ENCODE measurements at places on chromosomes 7 and 10. TPM values are rescaled to one million over a fixed set of nuclear protein-coding genes. Genes with fewer than 3 reads are reported as not detected.

DNA sequence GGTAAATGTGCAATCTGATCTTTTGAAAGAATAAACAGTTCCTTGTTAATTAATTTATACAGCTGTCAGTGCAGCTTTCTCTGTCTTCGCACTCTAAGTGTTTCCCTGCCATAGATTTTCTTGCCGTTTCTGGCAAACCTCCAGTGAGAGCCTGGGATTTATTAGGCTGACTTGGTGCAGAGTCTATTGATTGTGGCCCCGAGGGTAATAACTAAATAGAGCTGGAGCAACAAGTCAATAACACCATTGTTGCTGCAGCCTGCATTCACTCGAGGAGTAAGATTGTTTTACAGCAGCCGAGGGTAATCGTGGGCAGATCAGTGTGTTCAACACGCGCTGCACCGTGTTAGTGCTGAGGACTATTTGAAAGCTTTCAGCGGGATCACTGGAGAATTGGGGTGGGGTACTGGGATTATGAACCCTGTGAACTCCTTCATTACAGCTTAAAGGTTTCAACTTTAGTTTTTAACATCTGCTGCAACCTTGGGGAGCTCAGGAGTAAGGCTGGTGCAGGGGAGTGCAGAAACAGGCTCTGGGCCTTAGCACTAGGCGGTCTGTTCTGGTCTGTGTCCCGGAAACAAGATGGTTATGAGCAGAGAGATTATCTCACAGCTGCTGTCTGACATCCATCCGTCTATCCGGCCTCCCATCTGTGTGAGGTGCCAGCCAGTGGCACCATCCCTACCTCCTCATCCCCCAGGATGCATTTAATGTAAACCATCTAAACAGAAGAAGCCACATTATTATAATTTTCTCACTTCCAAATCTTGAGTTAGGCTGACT is 174.0 kb upstream of the TCF7L2 start:
- no peak for DNase-seq

Gene TAS2R3
- total RNA-seq: 0.61 TPM

GRCh38 chr10:23543691-23544380 is 105.0 kb downstream of the OTUD1 start:
- DNase-seq: no peak

DNA sequence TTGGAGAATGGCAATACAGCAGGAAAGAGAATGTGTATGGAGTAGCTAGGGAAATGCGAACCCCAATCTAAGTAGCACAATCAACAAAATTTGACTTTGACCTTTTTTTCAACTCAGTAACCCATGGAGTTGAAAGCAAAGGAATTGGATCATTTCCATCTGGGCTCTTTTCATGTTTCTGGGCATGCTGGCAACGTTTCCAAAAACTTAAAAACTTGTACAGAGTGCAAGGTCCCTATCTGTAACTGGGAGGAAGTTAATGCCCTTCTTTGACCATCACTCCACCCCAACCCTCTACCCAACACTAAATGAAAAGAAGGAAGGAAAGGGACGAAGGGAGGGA is 1.3 kb upstream of the HIBADH start:
- no peak for DNase-seq

Gene TBXAS1
- 4.0 TPM for total RNA-seq

DNA sequence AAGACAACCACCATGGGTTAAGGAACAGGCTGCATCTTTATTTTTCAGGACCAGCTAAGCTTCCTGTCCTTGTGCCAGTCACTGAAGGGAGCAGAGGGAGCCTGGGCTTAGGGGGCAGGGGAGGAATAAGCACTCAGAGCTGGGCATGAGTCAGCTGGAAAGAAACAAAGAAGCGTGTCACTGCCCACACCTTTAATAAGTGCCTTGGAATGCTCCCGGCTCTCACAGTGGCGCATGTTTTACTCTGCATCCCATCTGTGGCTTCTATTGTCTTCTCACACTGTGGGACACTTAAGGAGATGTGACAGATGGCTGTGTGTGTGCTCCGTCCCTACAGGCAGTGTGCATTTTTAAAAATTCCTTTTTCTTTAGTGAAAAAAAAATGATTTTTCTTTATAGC is 71.7 kb downstream of the MTURN start:
- no peak for DNase-seq
